ENCODE measurements at places on chromosomes 16 and 17.

GRCh38 chr16:88927010-88927409, 50.0 kb downstream of the CBFA2T3 start:
- no peak for DNase-seq

DNA sequence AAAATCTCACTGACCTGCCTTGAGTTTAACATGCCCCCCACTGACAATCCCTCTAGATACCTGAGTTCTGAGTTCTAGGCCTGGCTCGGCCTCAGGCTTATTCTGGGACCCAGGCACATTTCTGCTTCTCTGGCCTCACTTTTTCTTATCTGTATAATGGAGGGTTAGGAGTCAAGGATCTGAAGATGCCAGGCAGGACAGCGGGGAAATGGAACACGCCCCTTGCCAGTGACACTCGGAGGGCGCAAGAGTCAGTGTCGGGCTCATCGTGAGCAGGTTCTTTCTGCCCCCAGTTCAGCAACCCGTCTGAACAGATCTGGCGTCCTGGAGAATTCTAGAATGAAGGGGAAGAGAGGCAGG, 567 bp upstream of the MT3 start:
- DNase-seq = no peak

DNA sequence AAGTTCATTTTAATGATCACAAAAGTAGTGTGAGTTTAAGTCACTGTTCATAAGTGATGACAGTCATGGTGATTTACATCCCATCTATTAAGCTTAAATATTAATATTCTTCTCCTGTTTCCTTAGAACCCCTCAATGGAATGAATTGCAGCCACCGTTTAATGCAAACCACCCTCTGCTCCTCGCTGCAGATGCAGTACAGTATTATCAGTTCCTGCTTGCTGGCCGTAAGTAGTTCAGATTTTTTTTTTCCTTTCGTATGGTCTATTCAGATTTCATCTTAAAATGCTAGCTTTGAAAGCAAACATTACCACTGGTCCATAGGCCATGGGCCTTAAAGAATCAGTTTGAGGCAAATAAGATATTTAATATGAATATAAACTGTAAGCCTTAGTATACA, 359.0 kb upstream of the TBX2 start:
- DNase-seq = no peak

GRCh38 chr16:88940862-88941817, 35.9 kb downstream of the CBFA2T3 start:
- DNase-seq = no peak

GRCh38 chr17:8745586-8746500, 1.2 kb upstream of the CCDC42 start:
- peak; percentile 78 for DNase-seq

GRCh38 chr17:75783803-75784472, 668 bp upstream of the UNK start:
- no peak for DNase-seq

DNA sequence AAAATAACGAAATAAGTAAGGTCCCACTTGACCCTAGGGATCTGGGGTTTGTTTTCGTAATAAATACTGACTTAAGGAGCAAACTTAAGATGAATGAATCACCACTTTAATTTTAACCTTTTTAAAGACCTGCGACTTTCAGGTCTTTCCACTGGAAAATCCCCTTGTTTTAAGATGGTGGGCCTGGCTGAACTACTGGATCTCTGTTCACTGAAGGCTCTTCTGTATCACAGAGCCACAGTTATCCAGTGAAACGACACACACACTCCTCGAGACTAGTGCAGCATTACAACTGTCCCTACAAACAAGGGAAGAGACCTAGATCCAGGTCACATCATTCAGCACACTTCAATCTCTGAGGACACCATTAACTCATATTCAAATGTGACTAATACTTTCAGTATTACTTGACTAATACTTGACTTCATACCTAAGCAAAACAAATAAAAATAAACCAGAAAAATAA, 299.0 kb downstream of the CEP112 start:
- no peak for DNase-seq

- no peak for DNase-seq
Measured at GRCh38 chr16:21719283-21719682, 55.5 kb downstream of the OTOA start.

DNA sequence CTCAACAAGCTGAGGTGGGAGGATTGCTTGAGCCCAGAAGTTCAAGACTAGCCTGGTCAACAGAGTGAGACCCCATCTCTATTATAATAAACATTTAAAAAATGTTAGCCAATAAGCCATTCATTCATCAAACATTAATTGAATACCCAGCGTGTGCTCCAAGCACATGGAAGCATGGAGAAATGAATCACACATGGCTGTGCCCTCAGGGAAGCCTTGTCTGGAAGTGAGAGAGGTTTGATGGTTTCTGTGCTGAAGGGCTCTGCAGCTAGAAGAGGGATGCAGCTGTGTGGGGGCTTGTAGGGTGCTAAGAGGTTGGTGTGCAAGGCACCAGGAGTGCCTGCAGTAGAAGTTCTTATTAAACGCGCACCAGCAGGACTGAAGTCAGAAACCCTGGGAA, 11.2 kb downstream of the CYB5D2 start:
- DNase-seq = no peak

DNA sequence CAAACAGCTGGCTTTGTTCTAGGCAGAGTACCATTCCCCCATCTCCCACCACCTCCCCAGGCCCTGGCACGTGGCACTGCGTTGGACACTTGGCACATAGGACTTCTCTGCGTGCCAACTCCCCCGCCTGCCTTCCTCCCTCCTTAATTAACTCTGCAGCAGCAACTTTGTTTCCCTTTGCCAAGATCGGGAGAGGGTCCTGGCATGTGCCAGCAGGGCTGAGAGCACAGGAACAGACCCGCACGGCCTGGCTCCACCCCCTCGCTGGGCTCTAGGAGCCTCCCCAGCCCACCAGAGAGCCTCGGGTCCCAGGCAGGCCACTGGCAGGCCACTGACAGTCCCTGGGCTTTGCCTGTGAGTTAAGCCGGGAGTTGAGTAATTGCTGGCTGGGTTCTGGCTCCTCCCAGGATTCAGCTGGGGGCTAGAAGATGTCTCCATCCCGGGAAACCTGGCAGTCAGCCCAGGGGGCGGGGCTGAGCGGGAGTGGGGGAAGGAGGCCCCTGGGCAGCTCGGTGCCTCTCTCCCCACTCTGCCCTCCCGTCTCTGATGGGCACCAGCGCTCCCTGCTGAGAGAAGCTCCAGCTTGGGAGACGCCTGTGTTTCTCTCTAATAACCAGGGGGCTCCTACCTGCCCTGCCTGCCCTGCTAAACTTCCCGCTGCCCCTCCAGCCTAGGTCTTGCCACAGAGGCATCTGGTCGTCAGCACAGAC, 224.0 kb upstream of the TNRC6C start:
- DNase-seq = no peak

DNA sequence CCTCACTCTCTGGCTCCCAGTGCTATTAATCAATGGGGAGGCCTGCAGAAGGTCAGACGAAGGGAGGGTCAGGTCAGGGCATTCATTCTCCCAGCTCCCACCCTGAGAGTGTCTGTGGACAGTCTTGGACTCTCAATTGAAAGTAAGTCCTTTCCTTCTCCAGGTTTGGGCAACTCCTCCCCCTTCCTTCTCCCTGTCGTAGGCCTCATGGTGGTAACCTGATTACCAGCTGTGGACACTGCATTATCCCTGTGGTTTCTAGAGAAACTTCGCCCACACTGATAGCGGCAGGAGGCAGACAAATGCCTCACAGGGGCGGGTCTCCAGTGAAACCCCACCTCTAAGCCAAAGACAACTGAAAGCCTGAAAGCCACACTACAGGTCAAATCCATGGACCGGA, 57.7 kb upstream of the SLC25A19 start:
- no peak for DNase-seq

Data from CD4-positive, alpha-beta T cell treated with Interleukin-2 at 100 ng/mL for 4 hours (primary cell).